ENCODE measurements at places on chromosomes 2 and 18.

DNA sequence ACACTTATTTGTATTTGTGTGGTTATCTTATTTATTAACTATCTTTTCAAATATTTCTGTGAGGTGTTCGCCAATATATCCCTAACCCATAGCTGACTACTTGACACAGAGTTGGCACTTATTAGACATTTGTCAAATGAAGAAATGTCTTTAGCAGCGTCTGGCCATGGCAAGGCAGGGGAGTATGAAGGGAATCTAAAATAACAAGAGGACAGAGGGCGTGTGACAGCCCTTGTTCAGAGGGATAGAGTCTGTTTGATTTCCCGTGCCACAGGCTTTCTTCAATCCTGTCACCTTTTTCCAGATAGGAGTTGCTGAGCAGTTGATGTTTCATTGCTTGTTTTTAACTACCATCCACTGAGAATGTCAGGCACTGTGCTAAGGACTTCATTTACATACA, 53.6 kb upstream of the SLC39A10 start:
- no peak for DNase-seq

DNA sequence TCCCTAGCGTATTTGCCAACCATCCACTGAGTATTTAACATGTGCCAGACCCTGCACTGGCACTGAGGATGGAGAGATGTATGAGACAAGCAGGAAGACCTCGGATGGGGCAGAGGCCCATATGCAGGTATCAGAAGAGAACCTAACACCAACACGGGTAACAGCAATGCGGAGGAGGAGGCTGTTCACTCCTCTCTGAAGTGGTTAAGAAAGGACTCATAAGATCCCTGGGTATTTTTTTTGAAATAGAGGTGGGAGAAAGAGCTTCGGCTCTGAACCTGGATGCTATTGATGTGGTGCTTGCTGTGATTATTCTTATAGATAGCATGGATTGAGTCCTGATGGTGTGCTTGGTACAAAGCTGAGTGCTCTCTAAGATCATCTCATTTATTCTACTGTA, 418.3 kb downstream of the LPIN1 start:
- DNase-seq = no peak

GRCh38 chr2:216606551-216607276, 26.5 kb upstream of the IGFBP2 start:
- peak; percentile 33 for DNase-seq

GRCh38 chr2:178806543-178806942, 680 bp downstream of the TTN start:
- DNase-seq = no peak

GRCh38 chr2:142037744-142038143, 93.1 kb downstream of the LRP1B start:
- DNase-seq = no peak

DNA sequence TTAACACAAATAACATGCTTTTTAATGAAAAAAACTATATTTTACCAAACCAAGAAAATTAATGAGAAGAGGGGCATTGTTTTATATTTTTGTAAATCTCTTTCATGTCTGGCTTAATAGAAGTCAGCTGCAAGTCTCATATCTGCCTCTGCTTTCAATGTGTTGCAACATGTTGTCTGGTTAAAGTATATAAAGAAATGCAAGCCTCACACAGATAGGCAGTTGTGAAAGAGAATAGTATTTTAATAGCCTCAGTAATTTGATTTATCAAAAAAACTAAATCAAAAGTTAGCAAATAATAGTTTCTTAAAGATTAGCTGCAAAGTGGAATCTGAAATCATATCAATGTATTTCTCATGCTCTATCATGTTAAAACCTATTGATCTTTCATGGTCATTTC, 52.9 kb upstream of the NCOA1 start:
- no peak for DNase-seq

GRCh38 chr18:11676867-11677266, 12.2 kb upstream of the GNAL start:
- no peak for DNase-seq

DNA sequence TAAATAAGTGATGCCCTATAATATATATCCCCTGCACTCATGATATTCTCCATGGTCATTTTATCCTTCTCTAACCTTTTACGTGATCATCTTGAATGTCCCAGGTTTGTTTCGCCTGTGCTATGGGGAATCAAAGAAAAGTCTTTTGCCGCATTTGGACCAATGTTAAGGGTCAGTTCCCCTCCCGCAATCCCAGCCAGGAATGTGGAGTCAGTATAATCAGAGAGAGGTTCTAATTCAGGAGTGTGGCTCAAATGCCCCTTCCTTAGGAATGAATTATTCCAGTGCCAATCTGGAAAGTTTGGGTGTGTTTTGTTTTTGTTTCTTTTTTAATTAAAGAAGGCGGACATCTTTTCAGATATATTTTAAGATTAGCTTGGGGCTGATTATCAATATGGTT, 41.8 kb downstream of the PMS1 start:
- DNase-seq = no peak

- DNase-seq = no peak
Observed at GRCh38 chr2:170502361-170503130, 212.6 kb upstream of the SP5 start.

DNA sequence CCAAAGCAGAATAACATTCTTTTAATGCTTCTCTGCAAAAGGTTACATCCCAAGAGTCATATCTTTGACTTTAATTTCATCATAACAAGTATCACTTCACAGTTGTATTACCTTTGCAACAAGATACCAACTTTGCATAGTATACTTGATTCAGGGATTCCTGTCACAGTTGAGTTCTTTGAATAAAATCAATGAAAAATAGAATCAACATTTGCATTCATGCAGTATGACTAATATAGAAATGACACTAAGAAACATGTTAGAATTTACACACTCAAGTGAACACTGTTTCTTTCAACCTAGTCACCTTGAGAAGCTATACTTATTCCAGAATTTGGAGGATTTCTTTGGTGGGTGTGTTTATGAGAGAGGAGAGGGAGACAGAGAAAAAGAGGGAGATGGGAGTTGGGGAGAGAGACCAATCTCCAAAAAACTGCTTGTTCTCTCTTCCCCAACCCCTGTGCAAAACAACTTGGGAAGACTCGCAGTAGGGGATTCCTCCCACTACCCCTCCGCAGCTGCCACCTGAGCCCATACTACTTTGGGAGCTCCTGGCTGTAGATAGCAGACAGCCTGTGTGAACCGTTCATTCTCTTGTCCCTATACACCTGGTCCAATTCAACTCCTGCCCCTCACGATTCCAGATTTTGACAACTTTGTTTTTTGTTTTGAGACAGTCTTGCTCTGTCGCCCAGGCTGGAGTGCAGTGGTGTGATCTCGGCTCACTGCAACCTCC, 57.7 kb downstream of the PELI1 start:
- DNase-seq = no peak

GRCh38 chr2:112644933-112645309, 818 bp upstream of the SLC20A1 start:
- DNase-seq = no peak

DNA sequence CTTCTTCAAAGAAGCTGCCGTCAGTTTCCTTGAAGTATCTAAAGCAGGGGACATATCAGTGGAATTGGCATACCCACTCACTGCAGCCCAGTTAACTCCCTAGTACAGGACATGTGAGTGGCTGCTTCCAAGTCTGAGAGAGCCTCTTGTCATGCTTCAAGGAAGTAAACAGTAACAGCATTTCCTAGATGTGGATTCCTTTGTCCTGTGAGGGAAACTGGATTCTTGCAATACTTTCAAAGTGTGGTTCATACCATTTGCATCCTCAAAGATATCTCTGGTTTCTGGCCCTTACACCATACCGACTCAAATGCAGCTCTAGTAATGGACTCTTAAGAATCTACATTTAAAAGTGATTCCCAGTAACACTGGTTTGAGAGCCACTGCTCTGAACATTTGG, 87.2 kb downstream of the ESCO1 start:
- no peak for DNase-seq

DNA sequence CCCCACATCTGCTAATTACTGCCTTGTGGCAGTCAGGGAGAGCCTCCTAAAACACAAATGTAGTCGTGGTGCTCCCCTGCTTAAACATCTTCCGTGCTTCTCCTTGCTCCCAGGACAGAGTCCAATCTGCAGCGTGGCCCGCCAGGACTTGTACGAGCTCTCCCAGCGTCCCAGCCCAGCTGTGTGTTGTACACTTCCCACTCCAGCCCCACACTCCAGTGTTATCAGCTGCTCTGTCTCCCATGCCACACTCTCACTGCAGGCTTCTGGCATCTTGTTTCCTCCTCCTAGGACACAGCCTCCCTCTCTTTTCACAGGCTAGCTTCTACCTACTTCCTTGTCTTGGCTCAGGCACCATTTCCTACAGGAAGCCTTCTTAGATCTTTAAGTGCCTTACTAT, 199.4 kb downstream of the ALPK2 start:
- no peak for DNase-seq

DNA sequence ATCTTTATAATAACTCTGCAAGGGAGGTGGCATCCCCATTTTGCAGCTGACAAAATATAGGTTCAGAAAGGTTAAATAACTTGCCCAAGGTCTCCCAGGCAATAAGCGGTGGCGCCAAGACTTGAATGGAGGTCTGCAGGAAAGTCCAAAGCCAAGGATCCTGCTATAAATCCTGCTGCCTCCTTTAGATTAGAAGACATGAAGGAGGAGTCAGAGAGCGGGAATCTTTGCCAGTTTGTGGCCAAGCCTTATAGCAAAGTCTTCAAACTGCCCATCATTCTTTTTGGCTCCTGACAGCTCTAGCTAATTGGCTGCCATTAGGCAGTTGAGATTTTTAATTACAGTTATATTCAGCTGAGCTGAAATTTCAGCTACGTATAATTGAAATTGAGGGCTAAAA, 114.3 kb downstream of the C1D start:
- DNase-seq = no peak

DNA sequence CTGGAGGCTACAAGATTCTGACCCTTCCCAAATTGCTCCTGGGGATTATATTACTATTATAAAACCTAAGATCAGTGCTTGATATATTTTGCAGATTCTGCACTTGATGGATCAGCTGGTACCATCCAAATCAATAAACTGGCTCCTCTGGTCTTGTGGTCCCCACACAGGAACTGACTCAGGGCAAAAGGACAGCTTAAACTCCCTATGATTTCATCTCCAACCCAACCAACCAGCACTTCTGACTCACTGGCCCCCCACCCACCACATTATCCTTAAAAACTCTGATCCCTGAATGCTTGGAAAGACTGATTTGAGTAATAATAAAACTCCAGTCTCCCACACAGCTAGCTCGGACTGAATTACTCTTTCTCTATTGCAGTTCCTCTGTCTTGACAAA, 82.1 kb downstream of the TMEM163 start:
- no peak for DNase-seq

DNA sequence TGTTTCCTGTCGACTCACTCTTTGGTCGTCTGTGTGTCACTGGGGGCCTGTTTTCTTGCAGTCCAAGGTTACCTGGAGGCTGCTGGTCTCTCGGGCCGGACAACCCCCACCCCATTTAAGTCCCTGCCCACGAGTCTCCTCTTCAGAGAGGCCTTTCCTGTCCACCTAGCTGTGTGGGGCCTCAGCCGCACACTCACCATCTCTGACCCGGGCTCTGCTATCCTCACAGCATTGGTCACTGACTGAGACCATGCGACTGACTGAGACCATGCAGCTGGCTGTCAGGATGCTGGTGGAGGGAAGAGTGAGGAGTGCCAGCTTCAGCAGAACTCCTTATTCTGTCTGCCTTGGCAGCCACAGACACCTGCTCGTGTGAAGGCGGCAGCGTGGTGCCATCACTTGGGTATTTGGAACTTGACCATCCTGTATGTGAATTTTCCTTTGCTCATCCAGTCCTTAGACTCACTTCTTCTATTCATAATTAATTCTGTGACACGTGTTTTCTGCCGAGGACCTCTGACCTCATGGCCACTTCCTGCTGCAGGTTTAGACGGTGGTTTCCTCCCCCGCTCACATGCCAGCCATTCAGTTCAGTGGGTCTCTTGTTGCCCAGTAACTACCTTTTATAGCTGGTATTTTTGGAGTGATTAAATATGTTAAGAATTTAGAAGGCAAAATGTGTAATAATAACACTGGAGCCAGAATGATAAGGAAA, 47.5 kb upstream of the ASB1 start:
- DNase-seq = peak; percentile 13

DNA sequence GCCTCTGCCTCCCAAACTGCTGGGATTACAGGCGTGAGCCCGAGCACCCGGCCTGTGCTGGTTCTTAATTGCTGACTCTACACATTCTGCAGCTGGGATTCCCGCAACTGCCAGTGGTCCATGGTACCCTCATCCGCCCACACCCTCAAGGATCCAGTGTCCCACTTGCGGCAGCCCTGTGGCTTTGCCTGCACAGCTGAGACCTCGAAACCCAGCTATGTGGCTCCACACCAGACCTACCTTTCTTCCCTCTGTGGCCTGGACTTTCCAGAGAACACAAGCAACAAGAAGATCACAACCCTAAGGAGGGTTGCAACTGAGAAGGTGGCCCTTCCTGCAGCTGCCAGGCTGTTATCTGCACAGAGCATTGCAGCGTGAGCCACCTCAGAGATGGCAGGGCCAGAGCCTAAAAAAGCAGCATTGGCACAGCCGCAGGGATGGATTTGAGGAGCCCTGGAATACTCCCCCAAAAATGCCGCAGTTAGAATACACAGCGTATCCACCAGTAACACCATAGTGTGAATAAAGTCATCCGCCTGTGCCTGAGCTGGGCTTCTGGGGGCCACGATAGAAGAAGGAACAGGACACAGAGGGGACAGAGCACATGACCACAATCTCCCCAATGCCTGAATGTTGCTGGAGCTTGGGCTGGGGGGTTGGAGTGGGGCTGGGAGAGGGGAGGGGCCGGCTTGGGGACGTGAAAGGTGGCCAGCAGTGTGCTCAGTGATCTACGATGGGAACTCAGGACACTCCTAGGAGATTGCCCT, 1.9 kb downstream of the GPR55 start:
- DNase-seq = no peak

DNA sequence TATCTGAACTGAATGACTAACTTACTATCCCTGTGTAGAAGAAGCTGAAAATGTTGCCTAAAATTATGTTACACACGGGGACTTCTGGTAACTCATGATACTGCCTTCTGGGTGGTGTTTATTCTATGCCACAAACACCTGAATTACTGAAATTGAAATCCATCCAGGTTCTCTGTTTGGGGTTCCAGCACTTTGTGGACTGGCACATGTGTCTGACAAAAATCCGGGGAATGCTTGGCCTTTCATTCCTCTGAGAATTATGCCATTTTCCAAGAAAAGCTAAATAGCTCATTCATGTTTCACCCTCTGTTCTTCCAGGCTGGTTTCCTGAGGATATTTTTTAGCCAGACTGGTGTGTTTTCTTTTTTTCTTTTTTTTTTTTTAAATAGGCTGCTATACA, 59.5 kb upstream of the POU3F3 start:
- DNase-seq = no peak

- no peak for DNase-seq
Observed at GRCh38 chr2:127426501-127427354, 8.5 kb downstream of the PROC start.

All from stimulated activated CD8-positive, alpha-beta memory T cell treated with anti-CD3 and anti-CD28 coated beads, Interleukin-12 subunit alpha, Interleukin-12 subunit beta, amount 100 ng/mL, for 4 hours (primary cell).